ENCODE measurements at places on chromosomes 1 and 21.
A peak's percentile ranks its signal among the peaks of the same experiment; 100 is the strongest.

DNA sequence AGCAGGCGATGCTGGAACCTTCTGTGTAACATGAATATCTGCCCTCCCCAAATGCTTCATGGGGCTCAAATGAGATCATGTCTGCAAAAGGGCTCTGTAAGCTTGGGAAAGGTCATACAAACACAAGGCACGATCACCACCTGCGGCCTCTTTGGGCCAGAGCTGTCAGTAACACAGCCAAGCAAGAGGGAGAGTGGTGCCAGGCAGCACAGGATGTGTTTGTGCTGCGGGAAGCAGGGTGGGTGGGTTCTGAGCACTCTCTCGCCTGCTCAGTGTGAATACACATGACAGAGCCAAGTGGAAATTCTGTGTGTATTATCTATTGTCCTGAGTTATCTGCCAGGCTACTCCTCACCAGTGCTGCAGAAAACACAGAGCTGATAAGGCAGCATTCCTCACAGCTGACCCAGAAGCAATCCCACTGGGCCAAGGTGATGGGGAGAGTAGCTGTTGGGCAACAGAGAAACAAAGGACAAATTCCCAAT lies 101.2 kb downstream of the LAMC2 start:
- no peak for DNase-seq

DNA sequence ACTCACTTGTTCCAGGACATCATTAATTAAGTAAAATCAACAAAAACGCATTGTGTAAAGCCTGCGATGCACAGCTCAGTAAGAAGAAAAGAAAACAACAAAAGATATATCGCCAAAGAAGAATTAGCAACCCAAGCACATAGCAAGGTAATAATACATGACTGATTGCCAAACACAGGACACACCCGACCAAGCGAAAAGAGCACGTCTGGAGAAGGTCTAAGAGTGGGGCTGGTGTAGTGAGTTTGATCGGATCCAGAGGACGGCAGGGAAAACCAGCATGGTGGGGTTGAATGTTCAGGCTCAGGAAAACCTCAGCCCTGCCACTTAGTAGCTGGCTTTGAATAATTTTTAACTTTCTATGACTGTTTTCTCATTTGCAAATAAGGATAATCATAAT lies 69.8 kb downstream of the JAK1 start:
- DNase-seq, result no peak

DNA sequence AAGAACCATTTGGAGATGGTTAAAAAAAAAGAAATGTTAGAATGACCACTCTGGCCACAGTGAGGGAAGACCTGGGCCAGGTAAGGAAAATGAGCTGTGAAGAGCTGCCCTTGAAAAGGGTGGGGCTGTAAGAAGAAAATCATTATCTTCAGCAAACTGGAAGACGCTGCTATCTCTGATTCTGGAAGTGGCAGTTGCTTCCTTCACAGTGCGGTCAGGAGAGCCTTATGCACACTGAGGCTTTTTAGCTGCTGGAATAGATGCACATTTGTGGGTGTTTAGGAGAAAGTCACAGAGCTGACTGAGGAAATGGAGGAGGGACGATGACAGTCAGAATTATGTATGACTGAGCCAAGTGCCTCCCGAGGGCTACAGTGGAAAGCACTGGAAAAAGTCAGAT lies 91.6 kb downstream of the TBX19 start:
- no peak for DNase-seq

GRCh38 chr1:42146626-42147320 lies 6.4 kb upstream of the GUCA2B start:
- peak; percentile 94 for DNase-seq

DNA sequence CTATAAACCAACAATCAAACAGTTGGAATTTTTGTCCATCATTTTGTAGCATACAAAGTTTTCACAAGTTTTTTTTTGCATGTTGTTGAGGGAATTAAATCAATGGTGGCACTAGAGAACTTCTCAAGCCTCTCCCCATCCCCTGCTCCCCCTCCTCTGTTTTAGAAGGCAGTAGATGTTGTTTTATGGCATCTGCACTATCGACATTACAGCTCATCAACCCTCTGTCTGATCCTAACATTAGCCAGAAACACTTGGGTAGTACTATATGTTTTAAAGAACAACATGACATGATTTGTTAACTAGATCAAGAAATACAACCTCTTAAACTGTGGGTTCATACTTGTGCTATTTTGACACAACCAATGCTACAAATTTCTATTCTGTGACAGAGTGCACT lies 306.5 kb upstream of the NR5A2 start:
- no peak for DNase-seq

- DNase-seq, result no peak
These were observed 226.5 kb downstream of the SDCCAG8 start for GRCh38 chr1:243482141-243483022.

- peak; percentile 60 for DNase-seq
These were observed 6.9 kb upstream of the DNAH14 start for GRCh38 chr1:224922404-224923164.

DNA sequence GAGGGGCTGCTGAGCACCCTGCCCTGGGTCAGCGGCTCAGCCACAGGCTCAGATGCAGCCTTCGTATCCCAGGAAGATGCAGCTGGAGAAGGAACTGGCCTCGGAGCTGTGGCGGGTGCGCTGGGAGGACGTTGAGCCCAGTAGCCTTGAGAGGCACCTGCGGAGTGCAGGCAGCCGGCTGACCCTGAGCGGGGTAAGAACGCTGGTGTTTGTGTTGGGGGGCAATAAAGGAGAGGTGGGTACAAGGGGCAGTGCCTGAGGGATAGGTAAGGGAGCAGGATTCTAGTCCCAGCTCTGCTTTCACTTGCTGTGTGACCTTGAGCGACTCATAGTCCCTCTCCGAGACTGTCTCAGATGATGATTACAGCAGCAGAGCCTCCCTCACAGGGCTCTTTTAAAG lies 6.4 kb downstream of the NPR1 start:
- no peak for DNase-seq

- DNase-seq, result peak; percentile 35
These were observed 70.1 kb downstream of the MTR start for GRCh38 chr1:236864996-236865817.

GRCh38 chr1:227603327-227603726 lies 40.0 kb downstream of the ZNF678 start:
- no peak for DNase-seq

DNA sequence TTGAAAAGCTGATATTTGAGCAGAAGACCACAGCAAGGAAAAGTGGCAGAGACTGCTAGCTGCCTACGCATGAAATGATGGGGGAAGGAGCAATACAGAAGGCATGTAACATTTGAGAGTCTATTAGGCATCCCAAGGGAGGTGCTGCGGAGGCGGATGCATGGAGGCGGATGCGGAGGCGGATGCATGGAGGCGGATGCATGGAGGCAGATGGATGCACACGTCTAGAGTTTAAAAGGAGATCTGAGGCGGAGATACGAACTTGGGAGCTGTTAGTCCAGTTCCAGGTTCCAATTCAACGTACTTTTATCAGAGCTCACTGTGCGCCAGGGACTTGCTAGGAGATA lies 744 bp upstream of the DDX20 start:
- peak; percentile 36 for DNase-seq

DNA sequence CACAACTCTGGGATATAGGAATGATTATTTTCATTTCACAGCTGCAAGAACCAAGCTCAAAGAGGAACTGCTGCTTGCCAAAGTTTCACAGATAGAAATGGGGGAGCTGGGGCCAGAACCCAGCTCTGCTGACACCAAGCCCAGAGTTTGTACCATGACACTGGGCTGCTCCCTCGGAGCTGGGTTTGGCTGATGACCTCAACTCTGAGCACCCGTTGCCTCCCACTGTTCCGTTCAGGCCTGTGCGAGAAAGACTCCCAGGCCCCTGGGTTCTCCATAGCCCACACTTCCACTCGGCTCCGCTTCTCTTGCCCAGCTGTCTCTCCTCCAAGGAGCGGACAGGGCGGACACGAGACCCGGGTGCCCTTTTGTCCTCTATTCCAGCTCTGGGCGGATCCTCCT lies 55.2 kb downstream of the NGF start:
- peak; percentile 43 for DNase-seq

DNA sequence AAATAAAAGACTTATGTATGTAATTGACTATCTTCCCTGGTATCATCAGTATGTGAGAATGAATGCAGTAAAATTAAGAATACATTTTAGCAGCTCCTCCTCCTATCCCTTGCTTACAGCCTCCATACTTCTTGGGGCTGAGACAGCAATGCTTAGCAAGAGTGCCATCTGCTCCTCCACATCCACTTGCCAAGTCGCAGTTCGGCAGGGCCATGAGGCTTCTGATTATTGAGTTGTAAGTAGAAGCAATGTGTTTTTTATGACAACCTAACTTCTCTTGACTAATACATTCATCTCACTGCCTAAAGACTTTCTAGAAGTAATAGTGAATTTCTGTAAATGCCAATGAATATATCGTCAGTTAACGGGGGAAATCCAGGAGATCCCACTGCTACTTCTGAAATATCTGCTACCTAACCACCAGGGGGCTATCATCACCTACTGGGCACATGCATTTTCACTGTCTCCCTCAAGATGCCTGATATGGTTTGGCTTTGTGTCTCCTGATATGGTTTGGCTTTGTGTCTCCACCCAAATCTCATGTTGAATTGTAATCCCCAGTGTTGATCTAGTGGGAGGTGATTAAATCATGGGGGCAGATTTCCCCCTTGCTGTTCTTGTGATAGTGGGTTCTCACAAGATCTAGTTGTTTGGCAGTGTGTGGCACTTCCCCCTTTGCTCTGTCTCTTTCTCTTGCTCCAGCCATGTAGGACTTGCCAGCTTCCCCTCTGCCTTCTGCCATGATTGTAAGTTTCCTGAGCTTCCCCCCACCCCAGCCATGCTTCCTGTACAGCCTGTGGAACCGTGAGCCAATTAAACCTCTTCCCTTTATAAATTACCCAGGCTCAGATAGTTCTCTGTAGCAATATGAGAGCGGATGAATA lies 59.6 kb downstream of the EXTL2 start:
- DNase-seq, result no peak

- no peak for DNase-seq
These were observed 122.2 kb downstream of the ADGRL2 start for GRCh38 chr1:81922955-81923354.

DNA sequence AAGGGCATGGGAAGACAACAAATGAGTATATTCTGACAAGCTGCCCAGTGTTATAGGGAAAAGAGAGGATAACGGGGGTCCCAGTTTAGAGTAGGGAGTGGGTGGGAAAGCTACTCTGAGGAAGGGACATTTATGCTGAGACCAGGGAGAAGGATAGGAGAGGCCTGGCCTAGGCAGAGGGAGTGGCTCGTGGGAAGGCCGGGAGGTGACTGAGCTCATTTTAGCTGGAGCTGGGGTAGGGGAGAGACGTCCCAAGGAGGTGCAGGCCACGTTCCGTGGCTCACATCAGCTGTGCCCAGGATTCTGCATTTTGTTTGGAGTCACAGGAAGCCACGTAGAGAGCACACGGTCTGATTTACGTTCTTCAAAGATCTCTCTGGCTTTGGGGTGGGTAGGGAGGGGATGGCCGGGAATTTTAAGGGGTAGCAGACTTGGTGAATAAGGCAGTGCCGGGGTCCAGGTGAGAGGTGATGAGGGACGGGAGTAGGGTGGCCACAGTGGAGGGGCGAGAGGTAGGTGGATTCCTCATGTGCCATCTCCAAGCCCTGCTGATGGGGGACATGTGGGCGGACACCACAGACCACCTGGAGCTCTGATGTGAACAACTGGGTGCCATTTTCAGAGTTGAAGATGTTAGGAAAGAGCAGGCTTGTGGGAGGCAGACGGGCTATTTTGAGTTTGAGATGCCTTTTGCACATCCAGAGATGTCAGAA lies 4.7 kb downstream of the TINAGL1 start:
- no peak for DNase-seq

GRCh38 chr1:154115180-154115579 lies 39.7 kb downstream of the NUP210L start:
- no peak for DNase-seq

DNA sequence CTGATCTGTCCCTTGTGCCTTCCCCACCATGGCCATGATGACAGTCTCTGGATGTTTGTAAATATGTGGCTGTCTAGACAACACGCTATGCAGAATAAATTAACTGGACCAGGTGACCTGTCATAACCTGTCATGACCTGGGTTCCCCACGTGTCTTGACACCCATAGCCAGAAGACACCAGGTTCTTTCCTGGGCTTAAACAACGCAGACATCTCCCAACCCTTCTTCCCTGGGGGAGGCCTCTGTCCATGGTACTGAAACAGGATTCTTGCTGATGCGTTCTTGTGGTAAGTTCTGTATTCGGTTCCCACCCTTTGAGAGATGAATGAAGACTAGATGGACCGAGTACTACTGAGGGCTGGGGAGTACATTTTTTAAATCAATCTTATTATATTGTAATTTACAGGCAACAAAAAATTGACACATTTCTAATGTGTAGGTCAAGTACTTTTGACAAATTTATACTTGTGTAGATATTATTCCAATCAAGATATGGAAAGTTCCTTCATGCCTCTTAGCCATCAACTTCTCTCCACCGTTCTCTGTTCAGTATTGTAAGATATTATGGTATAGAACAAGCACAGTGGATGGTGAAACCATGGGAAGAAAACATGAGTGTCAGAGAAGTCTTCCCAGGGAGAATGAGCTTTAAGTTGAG lies 738.8 kb downstream of the PTPRU start:
- DNase-seq, result no peak

DNA sequence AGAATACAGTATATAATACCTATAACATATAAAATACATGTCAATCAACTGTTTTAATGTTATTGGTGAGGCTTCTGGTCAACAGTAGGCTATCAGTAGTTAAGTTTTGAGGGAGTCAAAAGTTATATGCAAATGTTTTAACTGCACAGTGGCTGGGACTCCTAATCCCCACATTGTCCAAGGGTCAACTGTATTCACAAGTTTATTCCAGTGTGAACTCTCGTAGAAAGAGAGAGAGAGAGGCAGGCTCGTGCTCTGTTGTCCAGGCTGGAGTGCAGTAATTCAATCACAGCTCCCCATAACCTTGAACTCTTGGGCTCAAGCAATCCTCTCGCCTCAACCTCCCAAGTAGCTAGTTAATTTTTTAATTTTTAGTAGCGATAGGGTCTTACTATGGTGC lies 66.0 kb downstream of the NRIP1 start:
- no peak for DNase-seq

DNA sequence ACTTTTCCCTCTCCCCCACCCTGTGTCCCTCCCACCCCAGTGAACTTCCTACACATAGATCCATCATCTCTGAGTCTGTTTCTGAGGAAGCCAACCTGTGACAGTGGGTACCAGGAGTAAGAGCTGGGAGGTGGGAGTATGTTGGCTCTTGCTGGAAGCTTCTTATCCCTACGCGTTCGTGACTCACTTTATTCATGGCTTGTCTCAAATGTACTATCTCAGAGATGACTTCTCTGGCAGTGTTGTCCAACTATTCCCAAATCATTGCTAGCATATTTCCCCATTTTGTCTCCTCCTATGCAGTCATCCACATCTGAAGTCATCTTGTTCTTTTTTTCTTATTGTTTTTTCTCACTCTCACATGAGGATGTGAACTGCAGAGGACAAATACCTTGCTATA lies 88.0 kb downstream of the HIVEP3 start:
- DNase-seq, result no peak

All from body of pancreas (tissue), 4 donors.